Forelimb muscle (tissue), 1 donor: ENCODE measurements at places on chromosomes 6 and 20. TPM values are rescaled to one million over a fixed set of nuclear protein-coding genes. Genes with fewer than 3 reads are reported as not detected.

The ZNF334 gene
- polyA plus RNA-seq, result 11.2 TPM

The NMBR gene
- polyA plus RNA-seq, result 0.13 TPM

The KCNQ5 gene
- 0.85 TPM for polyA plus RNA-seq

The POU5F1 gene
- 0.56 TPM for polyA plus RNA-seq

The RBPJL gene
- not detected for polyA plus RNA-seq

The RPL10A gene
- 2,649 TPM for polyA plus RNA-seq

The PLN gene
- polyA plus RNA-seq, result 5.4 TPM

The VSX1 gene
- polyA plus RNA-seq, result not detected

The TTK gene
- 6.4 TPM for polyA plus RNA-seq

The MLIP gene
- polyA plus RNA-seq, result 69.5 TPM

The MEP1A gene
- polyA plus RNA-seq, result not detected

The GMPR gene
- 66.8 TPM for polyA plus RNA-seq

The CST4 gene
- not detected for polyA plus RNA-seq

The DIDO1 gene
- 33.3 TPM for polyA plus RNA-seq

The ZMYND8 gene
- polyA plus RNA-seq, result 15.2 TPM

The ACTR5 gene
- polyA plus RNA-seq, result 5.9 TPM

The INSM1 gene
- polyA plus RNA-seq, result 0.14 TPM

The STMND1 gene
- 0.34 TPM for polyA plus RNA-seq

The EFCAB8 gene
- 0.24 TPM for polyA plus RNA-seq

The PKIG gene
- 48.1 TPM for polyA plus RNA-seq

The ASXL1 gene
- 32.5 TPM for polyA plus RNA-seq

The TRIM31 gene
- polyA plus RNA-seq, result not detected

The IRF4 gene
- polyA plus RNA-seq, result 0.65 TPM

The RPP40 gene
- polyA plus RNA-seq, result 12.5 TPM

The GGTLC1 gene
- polyA plus RNA-seq, result not detected

The TRIM15 gene
- polyA plus RNA-seq, result not detected

The FAM217B gene
- polyA plus RNA-seq, result 22.7 TPM

The DCBLD1 gene
- 7.5 TPM for polyA plus RNA-seq

The RIPPLY2 gene
- polyA plus RNA-seq, result not detected

The PAX1 gene
- 1.9 TPM for polyA plus RNA-seq

The SPATA25 gene
- 10.3 TPM for polyA plus RNA-seq

The MAFB gene
- polyA plus RNA-seq, result 8.9 TPM

The SCAND1 gene
- polyA plus RNA-seq, result 24.4 TPM

The BEND6 gene
- polyA plus RNA-seq, result 0.77 TPM

The HCRTR2 gene
- not detected for polyA plus RNA-seq

The MBOAT1 gene
- polyA plus RNA-seq, result 3.8 TPM

The QRSL1 gene
- 13.4 TPM for polyA plus RNA-seq

The SLC17A2 gene
- not detected for polyA plus RNA-seq

The TRIM40 gene
- not detected for polyA plus RNA-seq

The MTRF1L gene
- 18.9 TPM for polyA plus RNA-seq
